Left hindlimb (tissue), 1 donor: ENCODE measurements at places on chromosomes 7 and 10.

DNA sequence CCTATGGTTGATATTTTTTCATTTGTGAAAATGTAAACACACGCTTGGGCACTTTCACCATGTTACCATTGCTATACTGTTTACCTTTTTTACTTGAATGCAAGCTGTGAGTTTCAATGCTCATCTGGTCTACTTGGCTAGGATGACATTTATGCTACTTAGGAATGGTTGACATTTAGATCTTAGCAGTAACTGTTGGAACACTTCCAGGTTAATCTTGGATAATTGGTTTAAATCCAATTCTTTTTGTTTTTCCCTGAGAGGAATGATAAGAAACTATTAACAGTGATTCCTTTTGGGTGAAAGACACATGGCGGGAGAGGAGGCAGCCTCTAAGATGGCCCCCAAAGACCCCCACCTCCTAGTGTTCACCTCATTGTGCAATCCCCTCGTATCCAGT is 51.4 kb upstream of the AMPH start:
- DNase-seq = no peak

GRCh38 chr10:76665029-76665428 is 972.6 kb downstream of the KCNMA1 start:
- DNase-seq = no peak

- DNase-seq = no peak
These were observed 95.5 kb downstream of the DIP2C start for GRCh38 chr10:593901-594457.

GRCh38 chr10:3660753-3661152 is 124.3 kb downstream of the KLF6 start:
- DNase-seq = no peak
